ENCODE measurements at places on chromosomes 3 and 15.

DNA sequence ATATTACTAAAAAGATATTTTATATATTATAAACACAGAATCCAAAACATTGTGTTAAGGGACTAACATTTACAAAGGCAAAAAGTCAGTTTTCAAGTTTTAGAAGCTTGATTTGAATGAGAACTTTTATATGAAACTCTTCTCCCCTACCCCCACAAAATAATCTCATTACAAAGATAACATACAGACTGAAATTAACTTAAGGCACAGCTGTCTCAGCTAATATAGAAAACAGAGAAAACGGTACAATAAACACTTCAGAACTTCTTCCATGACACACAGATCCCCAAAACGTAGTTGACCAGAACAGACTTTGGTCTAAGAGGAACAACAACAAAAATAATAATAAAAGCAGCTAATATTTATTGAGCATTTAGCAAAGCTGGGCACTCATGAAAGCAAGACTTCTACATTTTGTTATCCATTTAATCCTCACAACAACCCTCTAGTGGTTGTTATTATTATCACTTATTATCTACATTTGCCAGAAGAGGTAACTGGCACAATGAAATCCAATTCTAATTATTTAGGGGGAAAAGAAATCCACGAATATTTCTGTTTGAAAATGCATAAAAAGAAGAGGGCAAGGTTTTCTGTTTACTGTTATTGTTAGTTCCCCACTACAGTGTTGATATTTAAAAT is 68.1 kb downstream of the PFN2 start:
- DNase-seq, result peak; percentile 17

DNA sequence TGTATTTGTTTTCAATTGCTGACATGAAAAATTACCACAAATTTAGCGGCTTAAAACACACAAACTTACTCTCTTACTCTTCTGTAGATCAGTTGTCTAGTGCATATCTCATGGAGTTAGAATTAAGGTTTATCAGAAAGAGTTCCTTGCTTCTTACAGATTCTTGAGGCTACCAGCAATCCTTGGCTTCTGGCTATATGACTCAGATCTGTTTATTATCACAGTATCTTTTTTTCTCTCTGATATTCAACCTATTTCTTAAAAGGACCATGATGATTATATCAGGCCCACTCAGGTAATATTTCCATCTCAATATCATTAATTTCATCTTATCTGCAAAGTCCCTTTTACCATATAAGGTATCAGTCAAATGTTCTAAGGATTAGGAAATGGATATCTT is 263.5 kb upstream of the BCHE start:
- no peak for DNase-seq

DNA sequence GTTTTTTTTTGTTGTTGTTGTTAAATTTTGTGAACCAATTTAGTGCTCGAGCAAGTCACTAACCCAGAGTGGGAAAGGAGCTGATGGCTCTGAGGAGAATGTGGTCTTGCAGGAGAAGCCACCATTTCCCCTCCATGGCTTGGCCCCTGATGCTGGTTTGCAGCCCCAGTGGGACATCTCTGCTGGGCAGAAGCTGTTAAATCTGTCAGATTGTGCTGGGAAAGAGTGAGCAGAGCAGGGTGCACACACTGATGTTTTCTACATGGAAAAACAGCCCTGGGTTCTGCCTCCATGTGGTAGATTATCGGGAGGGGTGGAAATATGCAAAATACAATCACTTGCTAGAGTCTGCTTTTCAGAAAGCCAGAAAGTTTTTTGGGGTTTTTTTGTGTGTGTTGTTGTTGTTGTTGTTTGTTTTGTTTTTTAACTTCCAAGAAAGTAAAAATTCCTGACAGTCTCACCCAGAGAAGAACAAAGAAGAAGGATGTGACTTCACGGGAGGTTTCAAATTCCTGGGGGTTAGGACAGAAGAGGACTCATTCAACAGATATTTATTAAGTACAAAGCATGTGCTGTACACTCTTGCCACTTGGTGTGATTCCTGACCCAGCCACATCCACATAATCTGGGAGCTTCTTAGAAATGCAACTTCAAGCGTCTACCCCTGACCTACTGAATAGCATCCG is 133.7 kb downstream of the FOXB1 start:
- DNase-seq, result peak; percentile 82

- DNase-seq, result peak; percentile 36
Measured at GRCh38 chr15:58988006-58988785, 733 bp downstream of the RNF111 start.

DNA sequence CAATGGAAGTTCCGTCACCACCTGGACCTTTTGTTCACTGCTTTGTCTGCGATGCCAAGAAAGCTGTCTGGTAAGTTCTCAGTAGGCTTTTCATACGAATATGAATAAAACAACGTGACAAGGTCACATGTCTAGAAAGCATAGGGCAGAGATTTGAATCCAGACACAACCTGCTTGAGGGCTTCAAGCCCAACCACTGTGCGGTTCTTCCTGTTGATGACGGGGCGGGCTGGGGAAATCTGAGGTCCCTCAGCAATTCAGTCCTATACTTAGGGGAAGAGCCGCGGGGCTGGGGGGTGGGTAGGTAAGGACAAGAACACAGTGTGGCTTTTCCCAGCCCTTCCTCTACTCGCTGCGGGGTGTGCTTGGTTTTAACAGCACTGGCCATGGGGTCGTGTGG is 32.4 kb upstream of the SMAD3 start:
- no peak for DNase-seq

GRCh38 chr15:42138968-42139386 is 17.5 kb downstream of the PLA2G4F start:
- peak; percentile 33 for DNase-seq

- DNase-seq, result peak; percentile 93
Measured at GRCh38 chr3:156535162-156535627, 19.7 kb downstream of the SSR3 start.

DNA sequence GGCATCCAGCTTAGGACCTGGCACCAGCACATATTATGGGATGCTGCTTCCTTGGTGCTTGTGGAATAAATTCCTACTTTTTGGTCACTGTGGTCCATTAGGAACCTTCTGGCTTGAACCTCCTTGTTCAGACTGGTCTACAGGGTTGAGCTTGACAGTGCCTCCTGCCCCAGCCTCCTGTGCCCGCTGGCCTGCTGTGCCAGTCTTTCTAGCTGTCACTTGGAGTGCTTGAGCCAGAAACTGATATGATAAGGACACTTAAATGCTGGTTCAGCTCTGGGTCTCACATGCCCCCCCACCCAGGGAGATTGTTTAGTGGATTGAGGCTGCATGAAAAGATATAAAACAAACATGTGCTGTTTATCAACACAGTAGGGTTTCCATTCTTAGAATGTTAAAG is 147.8 kb downstream of the SLCO3A1 start:
- no peak for DNase-seq

DNA sequence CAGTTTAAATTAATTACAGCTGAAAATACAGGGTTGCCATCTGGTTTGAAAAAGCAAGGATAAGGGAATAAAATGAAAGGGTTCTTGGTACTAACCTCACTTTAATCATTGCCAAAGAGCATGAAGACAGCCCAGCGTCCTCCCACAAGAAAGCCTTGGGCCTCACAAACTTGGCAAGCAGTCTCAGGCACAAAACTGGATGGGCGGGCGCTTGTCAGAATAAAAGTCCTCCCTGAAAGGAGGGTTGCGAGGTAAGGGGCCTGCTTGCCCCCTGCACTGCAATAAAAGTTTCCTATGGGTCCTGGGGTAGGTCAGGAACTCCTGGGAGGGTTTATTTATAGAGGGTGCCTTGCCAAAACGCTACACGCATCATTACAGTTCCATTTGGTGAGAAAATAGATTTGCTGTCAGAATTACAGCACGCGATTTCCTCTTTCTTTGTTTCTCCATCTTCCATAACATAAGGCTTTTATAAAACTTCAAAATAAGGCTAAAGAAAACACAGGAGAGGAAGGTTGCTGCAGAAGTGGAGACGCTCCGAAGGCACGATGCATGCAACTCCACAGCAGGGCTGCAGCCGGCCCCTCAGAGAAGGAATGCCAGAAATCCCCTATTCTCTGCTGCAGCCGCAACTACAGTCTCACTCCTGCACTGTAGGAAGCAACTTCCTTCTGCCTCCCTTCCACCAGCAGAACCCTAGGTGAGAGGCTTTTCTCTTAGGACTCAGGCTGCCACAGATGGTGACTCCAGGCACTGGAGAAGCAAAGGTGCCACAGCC is 61.3 kb downstream of the VGLL4 start:
- no peak for DNase-seq

- DNase-seq, result no peak
Measured at GRCh38 chr3:192514081-192514753, 213.1 kb downstream of the FGF12 start.

GRCh38 chr15:67202091-67202490 is 52.4 kb downstream of the AAGAB start:
- no peak for DNase-seq

GRCh38 chr3:194023501-194024280 is 112.3 kb upstream of the HES1 start:
- DNase-seq, result no peak

GRCh38 chr15:77580996-77581682 is 51.6 kb downstream of the LINGO1 start:
- no peak for DNase-seq

DNA sequence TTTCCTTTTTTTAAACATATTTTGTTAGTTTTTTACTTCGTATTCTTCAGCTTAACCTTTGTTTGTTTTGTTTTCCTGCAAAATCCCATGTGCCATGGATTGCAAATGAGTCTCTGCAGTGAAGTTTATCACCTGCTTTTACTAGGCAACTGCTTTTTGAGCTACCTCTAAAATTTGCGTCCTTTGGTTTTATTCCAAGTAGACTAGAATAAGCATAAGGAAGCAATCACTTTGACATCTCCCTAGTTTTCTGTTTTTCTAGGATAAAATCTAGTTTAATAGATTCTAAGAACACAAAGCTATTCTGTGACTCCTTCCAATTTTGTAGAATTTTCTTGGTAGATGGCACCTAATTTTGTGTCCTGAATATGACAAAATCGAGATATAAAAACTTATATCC is 1059.2 kb downstream of the OTOL1 start:
- DNase-seq, result no peak

DNA sequence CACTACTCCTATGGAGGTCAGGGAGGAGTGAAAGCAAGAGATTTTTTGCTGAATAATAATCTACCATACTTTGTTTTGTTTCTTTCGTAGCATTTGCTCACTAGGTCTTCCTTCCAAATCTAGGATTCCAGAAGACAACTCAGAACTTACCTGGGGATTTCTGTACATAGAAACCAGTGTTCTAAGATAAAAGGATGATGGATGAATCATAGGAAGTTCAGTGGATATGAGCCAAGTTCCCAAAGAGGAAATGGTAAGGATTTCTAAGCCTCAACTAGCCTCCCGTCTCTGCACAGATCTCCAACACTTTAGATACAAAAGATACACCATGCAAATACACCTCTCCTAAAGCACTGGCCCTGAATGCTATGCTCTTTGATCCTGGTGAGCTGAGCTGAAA is 283.9 kb downstream of the TAFA4 start:
- peak; percentile 2 for DNase-seq

Measured in SW480 (cell line).